ENCODE measurements at places on chromosomes 16 and 17.
A peak's percentile ranks its signal among the peaks of the same experiment; 100 is the strongest.

DNA sequence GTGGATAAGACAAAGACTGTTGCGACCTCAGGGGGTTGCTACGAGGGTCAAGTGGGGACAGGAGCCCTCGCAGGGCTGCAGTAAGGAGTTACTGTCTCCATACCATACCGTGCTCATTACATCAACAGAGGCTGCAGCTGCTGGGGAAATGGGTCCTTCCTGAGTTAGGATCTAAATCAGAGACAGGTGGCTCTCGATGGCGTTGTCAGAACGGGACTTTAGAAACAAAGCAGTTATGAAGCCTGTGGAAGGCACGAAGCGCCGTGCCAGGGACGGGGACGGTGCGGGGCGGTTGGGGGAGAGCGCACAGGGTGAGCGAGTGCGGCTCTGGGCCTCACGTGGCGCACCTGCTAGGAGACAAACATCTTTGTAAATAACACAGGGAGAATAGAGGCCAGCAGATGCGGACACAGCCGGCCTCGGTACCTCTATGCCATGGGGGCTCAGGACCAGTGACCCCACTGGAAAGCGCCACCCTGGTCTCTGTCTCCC lies 34.4 kb downstream of the ZCCHC14 start:
- no peak for DNase-seq

DNA sequence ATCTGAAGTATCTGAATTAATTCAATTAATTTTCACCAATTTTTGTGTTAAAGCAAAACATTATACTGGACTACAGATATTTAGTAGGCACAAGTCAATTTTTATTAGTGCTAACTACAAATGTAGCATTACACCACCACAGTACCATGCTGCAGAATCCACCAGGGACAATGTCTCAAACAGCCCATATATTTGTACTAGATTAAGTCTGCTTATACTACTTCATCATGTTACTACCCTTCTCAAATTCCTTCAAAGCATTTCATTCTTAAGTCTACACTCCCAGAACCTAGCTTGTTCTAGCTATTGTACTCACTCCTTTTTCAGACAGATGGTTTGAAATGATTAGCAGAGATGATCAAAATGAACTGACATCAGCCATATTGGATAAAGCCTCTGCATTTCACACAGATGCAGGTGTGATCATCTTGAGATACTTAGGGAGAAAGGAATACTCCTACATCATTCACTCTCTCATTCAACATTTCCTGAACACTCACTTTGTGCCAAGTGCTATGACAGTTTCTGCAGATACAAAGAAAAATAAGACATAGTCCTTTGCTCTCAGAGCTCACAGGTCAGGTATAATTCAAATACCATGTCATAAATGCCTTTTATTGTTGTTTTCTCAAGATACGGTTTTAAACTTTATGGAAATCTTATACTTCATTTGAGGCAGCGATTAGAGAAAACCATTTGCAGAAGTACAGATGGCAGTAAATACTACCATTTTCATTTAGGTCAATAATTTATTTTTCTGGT lies 47.7 kb downstream of the SMURF2 start:
- no peak for DNase-seq

- no peak for DNase-seq
Observed at GRCh38 chr16:68283346-68283745, 19.0 kb downstream of the SLC7A6 start.

- DNase-seq, result peak; percentile 53
Observed at GRCh38 chr17:50559674-50560184, 786 bp upstream of the CACNA1G start.

DNA sequence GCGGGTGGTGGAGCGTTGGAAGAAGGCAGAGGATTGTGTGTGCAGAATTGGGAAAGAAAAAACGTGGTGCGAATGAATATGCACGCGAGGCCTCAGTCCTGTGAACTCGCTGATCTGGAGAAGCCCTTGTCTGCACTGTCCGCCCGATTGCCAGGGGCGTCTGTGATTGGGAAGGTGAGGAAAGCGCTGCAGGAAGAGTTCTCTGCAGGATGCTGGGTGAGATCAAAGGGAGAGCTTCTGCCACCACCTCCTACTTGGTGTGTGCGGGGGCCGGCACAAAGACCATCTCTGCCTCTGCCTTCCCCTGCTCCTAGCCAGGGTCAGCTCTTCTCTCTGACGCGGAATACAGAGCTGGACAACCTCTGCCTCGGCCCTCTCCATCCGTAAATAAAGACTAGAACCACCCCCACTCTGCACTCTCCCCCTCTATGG lies 841 bp upstream of the RAB5C start:
- DNase-seq, result no peak

- peak; percentile 76 for DNase-seq
Observed at GRCh38 chr16:58236231-58236690, 38.4 kb upstream of the CSNK2A2 start.

GRCh38 chr16:86975445-86975844 lies 341.7 kb downstream of the C16orf95 start:
- no peak for DNase-seq

- DNase-seq, result no peak
Observed at GRCh38 chr17:32916134-32916533, 11.8 kb upstream of the TMEM98 start.

DNA sequence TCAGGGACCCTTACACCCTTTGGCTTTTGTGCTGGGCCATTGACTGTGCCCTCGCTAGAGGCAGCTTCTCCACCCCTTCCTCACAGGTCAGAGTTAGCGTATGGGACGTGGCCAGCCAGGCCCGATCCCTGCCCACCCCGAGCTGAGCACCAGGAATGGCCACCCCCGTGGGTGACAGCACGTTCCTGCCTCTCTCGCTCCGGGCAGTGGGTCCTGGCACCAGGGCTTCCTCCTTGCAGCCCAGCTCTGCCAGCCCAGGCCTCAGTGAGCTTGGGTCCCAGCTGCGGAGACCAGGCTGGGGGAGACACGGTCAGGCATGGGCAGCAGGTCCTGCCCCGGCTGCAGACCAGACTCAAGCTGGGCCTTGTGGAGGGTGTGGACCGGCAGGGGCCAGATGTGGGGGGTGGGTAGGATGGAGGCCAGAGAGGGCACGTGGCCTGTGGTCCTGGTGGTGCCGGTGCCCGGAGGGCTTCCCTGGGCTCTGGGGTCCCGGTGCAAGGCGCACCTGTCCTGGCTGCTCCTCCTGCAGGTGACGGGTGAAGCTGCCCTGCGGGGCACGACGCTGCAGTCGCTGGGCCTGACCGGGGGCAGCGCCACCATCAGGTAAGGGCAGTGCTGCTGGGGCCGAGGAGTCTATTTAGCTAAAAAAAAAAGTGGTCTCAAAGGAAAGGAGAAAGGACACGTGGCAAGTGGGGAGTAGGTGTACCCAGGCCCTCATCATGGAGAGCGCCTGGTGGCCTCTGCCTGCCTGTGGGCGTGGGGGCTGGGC lies 18.2 kb downstream of the ASPSCR1 start:
- peak; percentile 9 for DNase-seq

GRCh38 chr17:624341-624860 lies 90.2 kb downstream of the VPS53 start:
- DNase-seq, result no peak

DNA sequence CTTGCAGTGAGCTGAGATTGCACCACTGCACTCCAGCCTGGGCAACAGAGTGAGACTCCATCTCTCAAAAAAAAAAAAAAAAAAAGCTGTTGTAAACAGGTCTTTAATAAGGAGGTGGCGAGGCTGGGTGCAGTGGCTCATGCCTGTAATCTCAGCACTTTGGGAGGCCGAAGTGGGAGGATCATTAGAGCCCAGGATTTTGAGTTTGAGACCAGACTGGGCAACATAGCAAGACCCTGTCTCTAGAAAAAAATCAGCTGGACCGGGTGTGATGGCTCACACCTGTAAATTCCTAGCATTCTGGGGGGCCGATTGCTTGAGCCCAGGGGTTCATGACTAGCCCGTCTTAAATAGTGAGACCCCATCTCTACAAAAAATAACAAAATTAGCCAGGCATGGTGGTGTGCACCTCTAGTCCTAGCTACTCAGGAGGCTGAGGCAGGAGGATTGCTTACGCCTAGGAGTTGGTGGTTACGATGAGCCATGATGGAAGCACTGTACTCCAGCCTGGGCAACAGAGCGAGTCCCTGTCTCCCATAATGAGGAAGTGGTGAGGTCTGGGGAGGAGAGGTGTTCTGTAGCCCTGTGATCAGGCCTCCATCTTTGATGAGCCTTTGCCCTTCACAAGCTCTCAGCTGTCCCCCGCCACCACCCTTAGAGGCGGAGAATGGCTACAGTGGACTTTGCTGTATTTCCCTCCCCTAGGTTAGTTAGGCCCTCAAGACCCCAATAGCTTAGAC lies 36.2 kb downstream of the ZNF778 start:
- DNase-seq, result no peak

DNA sequence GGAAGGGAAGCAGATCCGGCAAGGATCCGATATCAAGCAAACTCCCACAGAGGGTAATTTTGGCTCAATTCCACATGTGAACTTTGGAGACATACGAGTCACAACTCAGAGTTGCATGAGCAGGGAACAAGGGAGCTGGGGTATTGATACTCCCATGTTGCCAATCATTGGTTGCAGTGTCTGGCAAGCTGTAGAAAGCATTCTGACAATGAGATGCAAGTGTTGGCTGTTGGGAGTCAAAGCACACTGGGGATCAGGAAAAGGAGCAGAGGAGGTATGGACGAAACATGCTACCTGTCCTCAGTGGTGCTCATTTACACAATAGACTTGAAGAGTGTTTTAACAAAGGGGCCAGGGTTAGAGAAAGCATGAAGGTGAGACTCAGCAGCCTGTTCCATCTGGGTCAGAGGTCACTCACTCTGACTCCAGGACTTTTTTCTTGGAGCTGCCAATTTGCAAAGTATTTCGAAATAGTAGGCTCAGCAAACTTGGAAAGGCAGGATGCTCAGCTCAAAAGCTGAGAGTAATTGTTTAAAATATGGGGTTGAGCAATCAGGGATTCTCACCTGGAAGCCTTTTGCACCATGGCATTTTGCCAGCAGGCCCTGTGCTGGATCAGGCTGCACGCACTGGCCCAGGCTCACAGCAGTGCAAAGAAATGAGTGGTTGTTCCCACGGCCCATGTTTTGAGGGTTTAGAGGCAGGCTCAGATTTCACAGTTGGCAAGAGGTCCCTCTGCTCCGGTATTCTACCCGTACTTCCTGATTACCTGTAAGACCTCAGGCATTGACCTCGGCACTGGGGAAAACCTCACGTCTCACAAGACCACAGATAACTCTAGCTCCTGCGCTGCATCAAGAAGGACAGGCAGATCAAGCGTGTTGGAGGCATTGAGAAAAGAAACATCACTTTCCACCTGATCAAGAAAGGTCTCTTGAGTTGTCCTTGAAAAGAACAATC lies 17.6 kb upstream of the NKD1 start:
- no peak for DNase-seq

GRCh38 chr16:81818905-81819304 lies 39.8 kb downstream of the PLCG2 start:
- no peak for DNase-seq

- peak; percentile 46 for DNase-seq
Observed at GRCh38 chr17:82962163-82962720, 117.2 kb upstream of the METRNL start.

DNA sequence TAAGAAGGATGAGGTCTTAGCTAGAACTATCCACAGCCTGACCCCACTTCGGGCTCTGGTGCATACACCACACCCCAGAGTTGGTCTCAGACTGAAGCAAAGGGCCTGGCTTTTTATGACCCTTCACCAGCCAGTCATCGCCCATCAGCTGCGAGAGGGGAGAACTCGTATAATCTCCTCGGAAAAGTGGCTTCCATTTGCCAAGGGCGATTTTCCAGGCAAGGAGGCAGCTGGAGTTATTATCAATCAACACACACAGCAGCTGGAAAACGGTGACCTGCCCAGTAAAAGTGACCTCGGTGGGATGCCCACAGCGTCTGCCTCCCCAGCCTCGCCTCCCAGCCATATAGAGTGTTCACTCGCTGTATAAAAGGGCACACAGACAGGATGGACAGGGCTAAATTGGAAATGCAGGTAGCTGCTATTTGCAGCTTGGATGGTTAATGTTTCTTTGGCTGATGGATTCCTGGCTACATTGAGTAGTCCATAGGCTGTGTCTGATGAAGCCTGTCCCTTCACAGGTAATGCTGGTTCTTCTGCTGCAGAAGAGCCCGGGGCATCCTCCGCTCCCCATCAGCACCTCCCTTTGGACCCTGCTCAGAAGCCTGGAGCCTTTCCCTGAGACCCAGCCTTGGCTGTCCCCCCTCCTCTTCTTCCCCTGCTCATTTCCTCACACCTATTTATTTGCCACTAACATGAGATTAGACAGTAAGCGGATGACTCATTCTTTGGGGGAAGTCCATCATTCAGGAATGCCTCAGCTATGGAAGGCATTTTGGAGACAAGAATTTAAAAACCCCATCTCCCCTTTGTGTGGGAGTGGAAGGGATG lies 45.7 kb downstream of the TMEM186 start:
- no peak for DNase-seq

GRCh38 chr17:2963332-2964027 lies 99.9 kb downstream of the OR1D5 start:
- no peak for DNase-seq

GRCh38 chr17:83093506-83093905 lies 14.1 kb downstream of the METRNL start:
- DNase-seq, result no peak

- DNase-seq, result no peak
Observed at GRCh38 chr17:62678214-62678919, 50.9 kb downstream of the MRC2 start.

GRCh38 chr16:15517743-15518377 lies 83.5 kb downstream of the BMERB1 start:
- no peak for DNase-seq

DNA sequence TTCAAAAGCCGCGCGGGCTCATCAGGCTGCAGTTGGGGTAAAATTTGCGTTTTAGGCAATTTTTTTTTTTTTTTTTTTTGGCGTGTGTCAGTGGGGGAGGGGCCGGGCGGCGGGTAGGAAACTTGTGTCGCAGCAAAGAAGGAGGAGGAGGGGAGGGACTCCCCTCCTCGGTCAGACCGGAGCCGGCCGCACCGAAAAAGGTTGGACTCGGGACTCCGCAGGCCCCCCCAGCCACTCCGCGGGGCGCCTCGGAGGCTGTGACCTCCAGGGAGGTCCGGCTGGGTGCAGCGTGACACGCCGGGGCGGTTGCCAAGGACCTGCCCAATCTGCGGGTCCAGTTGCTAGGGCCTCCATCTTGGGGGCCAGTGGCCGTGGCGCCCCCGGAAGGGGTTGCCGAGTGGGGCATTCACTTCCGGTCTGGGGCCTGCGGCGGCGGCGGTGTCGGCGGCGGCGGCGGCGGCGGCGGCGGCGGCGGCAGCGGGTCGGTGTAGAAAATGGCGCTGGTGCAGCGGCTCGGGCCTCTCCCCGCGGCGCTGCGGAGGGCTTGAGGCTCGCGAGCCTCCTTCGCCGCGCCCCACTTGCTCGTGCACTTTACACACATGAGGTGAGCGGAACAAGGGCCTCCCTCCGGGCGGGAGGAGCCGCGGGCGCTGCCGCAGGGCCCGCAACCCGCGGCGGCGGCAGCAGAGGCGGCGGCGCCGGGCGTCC lies at the start of gene TNRC6A:
Gene TNRC6A, plus strand, starts transcription at position 409 of the 708 bp plus-strand sequence. Its CDS starts 191 bp downstream, at position 600.
- peak; percentile 92 for DNase-seq

DNA sequence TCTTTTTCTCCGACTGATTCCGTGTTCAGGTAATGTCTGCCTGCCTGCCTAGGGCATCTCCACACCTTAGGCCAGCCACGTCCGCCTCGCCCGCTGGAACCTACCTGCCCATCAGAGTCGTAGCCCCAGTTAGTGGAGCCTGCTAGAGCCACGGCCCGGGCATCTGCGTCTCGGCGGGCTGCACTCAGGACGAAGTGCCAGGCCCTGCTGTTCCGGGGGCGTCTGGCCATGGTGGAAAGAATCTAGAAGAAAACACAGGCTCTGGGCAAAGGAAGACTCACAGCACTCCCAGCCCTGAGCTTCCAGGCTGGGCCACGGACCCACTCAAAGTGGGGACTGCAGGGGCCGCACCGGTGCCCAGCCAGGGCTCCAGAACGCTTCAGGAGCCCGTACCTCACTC lies 1.1 kb downstream of the SPSB3 start:
- DNase-seq, result peak; percentile 66

GRCh38 chr16:85398050-85398451 lies 215.1 kb upstream of the GSE1 start:
- peak; percentile 41 for DNase-seq

All from psoas muscle (tissue), 8 donors.